ENCODE measurements at places on chromosomes 4 and X.
A peak's percentile ranks its signal among the peaks of the same experiment; 100 is the strongest.

DNA sequence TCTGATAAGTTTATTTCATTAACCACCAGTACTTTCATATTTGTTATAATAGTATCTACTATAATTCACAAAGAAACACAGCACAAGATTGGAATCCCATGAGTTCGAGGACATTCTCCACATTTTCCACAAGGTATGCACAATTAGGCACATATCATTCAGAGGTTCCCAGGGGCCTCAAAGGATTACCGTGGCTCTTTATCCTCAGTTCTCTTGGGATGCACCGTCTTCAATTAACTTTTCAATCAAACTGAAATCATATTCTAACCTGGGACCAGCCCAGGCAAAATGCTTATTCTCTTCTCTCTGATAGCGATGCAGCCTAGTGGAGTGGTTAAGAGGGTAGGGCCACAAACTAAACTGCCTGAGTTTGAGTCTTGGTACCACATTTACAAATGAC lies 242.6 kb upstream of the RASGEF1B start:
- DNase-seq, result no peak

GRCh38 chrX:45716750-45717149 lies 516.1 kb upstream of the DIPK2B start:
- no peak for DNase-seq

DNA sequence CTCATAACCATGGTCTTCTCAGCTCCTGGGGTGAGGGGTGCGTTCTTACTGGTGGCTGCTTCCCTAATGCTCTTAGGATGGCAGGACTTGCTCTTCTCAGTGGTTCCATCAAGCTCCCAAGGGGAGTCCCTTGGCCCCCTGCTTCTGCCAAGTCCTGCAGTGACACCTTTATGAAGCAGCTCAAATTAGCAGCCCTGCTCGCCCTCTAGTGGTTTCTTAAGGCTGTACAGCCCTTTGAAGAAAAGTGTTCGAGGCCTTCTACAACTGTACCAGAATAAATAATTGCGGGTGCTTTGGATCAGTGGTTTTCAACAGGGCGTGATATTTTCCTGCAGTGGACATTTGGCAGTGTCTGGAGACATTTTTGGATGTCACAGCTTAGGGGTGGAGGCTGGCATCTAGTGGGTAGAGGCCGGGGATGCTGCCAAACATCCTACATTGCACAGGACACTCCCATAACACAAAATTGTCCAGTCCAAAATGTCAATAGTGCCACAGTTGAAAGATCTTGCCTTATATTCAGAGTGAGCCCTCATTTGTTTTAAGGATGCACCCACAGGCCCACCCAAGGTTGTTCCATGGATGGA lies 204.7 kb upstream of the S100G start:
- DNase-seq, result peak; percentile 12

- no peak for DNase-seq
Observed at GRCh38 chr4:40202474-40202873, 5.6 kb downstream of the RHOH start.

DNA sequence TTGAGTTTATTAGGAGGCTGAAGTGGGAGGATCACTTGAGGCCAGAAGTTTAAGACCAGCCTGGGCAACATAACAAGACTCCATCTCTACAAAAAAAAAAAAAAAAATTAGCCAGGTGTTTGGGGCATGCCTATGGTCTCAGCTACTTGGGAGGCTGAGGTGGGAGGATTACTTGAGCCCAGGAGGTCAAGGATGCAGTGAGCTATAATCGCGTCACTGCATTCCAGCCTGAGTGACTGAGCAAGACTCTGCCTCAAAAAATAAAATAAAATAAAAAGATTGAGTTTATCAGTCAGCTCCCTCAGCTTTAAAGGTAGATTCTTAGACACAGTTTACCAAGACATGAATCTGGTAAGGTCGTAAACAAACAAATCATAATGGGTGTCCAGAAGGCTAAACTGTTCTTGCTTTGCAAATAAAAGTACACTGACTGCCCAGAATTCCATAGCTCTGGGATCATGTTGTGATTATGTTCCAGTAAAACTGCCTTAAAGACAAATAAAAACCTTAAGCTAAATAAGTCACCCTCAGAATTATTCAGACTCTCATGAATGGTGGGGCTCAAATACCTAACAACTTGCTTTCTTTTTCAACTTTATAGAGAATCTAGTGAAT lies 18.7 kb downstream of the APOO start:
- no peak for DNase-seq

GRCh38 chr4:139085141-139085540 lies 69.6 kb downstream of the NOCT start:
- DNase-seq, result no peak

GRCh38 chrX:150476164-150476699 lies 92.2 kb upstream of the MTM1 start:
- DNase-seq, result no peak

GRCh38 chrX:7485061-7485460 lies 337.1 kb upstream of the PUDP start:
- DNase-seq, result no peak

DNA sequence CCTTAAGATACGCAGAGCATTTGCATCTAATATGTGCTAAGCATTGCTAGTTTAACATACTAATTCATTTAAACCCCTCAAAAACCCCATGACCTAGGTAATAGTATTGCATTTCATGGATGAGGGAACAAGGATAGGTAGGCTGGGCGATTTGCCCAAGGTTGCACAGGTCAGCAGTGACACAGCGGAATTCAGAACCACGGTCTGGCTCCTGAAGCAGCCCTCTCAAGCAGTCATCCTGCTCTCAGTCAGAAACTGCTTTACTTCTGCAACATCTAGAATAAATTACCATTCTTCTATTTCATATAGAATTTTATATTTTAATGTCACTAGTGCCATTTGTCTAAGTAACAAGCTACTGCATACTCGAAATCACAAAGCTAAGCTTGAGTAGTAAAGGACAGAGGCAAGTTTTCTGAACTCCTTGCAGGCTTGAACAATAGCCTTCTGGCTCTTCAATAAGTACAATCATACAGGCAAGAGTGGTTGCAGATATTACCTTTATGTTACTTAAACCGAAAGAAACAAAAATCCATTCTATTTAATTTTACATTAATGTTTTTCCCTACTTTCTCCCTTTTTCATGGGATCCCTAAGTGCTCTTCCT lies 555 bp upstream of the SPP1 start:
- no peak for DNase-seq

- DNase-seq, result no peak
Observed at GRCh38 chr4:30525662-30526315, 194.4 kb upstream of the PCDH7 start.

GRCh38 chr4:164856396-164856795 lies 20.6 kb upstream of the APELA start:
- DNase-seq, result no peak

DNA sequence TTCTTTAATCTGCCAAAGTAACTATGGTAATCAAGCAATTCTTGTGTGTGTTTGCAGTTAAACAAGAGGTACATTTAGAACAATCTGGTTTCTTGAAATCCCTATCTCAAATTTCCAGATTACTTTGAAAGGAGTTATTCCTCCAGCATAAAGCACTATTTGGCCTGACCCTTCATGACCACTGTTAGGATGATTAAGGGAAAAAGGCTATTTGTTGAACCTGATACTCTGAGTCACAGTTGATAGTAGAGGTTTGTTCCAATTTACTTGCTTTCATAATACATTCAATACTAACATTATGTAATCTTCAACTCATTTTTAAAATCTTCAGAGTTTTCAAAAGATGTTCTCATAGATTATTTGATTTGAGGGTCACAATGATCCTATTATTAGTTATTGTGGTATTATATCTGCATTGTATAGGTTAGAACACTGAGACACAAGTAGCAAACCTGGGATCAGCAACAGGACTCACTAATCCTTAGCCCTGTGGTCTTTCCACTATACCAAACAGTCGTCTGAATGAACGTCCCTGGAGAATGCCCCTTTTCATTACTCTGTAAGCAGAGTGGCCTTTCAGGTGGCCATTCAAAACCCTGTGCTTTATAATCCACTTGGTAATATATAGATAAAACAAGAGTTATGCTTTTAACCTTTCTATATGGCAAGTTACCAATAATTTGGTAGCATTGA lies 8.1 kb upstream of the NDST4 start:
- no peak for DNase-seq

- no peak for DNase-seq
Observed at GRCh38 chr4:128249787-128250668, 37.6 kb downstream of the PGRMC2 start.

DNA sequence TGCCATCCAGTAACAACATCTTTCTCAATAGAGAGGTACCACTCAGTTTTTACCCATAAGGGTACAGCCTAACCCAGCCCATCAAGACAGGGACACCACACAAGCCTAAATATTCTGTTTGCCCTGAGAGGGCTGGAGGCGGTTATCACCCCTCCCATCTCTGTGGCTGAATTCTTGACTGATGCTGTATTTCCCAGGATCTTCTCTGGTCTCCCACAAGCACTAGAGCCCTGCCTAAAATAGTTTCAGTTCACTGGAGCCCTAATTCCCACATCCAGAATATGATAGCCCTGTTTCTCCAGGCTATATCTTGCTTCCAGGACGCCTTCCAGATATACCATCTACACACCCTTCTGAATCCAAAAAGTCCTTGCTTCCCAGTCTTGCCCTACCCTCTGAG lies 91.6 kb upstream of the NMU start:
- DNase-seq, result no peak

DNA sequence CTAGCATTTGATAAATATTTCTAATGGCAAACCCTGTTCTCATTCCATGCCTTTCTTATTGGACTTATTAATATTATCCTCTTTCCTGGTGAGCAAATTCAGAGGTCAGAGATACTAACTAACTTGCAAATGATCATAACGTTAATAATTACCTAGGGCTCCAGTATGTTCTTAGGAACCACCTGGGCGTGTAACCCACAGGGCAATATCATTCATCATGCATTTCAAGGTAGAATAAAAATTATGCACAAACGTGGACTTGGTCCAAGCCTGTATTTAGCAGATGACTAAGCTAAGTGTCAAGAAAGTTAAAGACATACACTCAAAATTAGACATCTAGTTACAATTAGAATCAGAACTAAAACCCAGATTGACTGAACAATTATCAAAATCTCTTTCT lies 850.1 kb downstream of the TRIML1 start:
- DNase-seq, result no peak

DNA sequence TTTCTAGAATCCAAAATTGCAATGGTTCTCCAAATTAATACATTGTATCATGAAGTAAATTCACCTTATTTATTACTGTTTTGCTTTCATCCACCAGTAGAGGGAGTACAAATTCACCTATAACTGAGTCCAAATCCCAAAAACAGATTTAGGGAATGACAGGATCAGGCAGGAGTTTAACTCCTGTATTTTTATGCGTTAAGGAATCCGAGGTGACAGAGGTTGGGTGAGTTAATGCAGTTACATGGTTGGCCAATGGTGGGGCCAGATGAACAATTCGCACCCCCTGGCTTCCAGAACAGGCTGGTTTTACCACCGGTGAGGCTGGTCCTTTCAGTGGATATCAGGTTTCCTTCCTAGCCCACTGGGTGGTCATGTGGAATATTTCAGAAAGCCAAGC lies 82.4 kb downstream of the MTNR1A start:
- DNase-seq, result no peak

GRCh38 chrX:139825618-139826017 lies 107.2 kb downstream of the ATP11C start:
- no peak for DNase-seq

GRCh38 chr4:4427121-4427870 lies 40.4 kb downstream of the NSG1 start:
- DNase-seq, result no peak

DNA sequence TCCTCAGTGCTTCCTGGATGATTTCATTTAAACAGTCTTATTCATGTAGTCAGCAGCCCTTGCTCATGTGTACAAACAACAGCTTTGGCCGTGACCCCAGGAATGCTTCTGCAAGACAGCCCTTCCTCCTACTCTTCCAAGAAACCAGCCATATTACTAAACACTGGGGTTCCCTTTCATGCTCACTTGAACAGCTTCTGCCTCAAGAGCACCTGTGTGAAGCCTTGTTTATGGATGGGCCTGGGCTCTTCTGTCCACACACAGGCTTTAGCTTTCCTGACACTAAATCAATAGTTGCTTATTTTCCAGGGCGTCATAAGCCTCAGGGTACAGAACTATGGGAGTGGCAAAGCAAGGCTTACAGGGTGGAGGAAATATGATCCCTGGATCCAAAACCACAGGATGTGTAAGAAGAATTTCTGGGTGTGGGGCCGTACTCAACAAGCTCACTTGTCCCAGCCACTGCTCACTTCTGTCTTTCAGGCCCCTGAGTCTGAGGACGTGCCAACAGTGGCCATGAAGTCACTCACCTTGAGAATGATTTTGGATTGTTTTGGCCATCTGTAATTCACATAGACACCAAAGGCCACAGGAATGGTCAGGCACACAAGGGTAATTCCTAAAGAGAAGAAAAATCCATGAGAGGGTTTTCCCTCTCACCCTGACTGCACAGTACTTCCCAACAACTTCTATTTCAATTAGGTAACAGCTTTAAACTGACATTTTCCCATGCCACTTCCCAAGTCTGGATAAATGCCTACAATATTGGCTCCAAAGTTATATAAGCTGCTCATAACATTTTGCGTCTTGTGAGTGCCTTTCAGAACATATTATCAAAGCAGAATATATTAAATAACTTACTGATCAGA lies 17.7 kb downstream of the SLC10A6 start:
- no peak for DNase-seq

DNA sequence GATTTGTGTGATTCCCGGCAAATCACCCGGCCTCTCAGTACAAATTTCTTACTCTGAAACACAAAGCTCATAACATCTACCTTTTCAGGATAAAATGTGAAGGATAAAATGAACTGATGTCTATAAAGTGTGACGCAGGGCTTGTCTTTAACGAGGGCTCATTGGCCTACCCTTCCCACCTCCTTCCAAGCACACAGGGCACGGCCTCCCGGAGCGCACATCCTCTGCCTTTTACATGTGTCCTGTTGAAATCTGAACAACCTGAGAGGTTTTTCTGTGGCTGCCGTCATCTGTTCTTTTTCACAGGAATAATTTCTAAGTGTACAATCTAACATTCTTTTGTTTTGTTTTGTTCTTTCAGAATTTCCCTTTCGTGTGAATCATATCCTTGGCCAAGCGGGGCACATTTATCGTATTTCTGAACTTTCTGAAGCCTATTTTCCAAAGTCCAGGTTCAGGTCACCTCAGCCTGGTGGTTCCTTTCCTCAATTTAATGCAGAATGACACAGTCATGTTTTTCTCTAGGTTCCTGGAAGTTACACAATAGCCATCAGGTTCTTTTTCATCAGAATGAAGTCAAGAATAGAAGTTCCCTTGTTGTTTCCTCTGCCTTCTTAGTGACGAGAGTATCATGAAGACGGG lies 53.1 kb upstream of the SPRY1 start:
- no peak for DNase-seq
